ENCODE measurements at places on chromosomes 12 and 14. TPM values are rescaled to one million over a fixed set of nuclear protein-coding genes. Genes with fewer than 3 reads are reported as not detected.

GPATCH2L gene
- 83.2 TPM for total RNA-seq

DLK1 gene
- total RNA-seq, result not detected

AMN gene
- total RNA-seq, result under 0.01 TPM

ZNF891 gene
- 6.9 TPM for total RNA-seq

HCAR3 gene
- not detected for total RNA-seq

LBHD2 gene
- not detected for total RNA-seq

GPRC5D gene
- not detected for total RNA-seq

SLC39A9 gene
- total RNA-seq, result 118 TPM

CD69 gene
- not detected for total RNA-seq

CFAP73 gene
- total RNA-seq, result not detected

HOXC6 gene
- total RNA-seq, result not detected

A2ML1 gene
- total RNA-seq, result 0.41 TPM

KLRC4 gene
- total RNA-seq, result not detected

ETFBKMT gene
- total RNA-seq, result 4.5 TPM

GPR137C gene
- total RNA-seq, result 25.3 TPM

COX8C gene
- total RNA-seq, result not detected

PSMB11 gene
- under 0.01 TPM for total RNA-seq

REP15 gene
- total RNA-seq, result 0.82 TPM
